Stimulated activated CD8-positive, alpha-beta memory T cell treated with anti-CD3 and anti-CD28 coated beads, Interleukin-7, amount 100 ng/mL, for 1 hour (primary cell): ENCODE measurements at places on chromosomes 2 and 18.

- DNase-seq = no peak
Observed at GRCh38 chr2:9095226-9095625, 91.7 kb upstream of the MBOAT2 start.

GRCh38 chr2:142885543-142885942 lies 8.1 kb downstream of the KYNU start:
- no peak for DNase-seq

DNA sequence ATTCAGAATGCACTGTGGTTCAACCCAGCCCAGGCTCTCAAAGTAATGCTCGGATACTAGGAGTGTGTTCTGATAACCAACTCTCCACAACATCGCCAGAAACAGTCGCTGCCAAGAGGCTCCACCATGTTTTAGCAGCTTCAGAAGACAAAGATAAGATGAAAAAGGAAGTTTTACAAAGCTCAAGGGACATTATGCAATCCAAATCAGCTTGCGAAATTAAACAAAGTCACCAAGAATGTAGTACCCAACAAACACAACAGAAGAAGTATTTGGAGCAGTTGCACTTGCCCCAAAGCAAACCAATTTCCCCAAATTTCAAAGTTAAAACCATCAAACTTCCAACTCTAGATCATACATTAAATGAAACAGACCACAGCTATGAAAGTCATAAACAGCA lies 360.9 kb downstream of the XIRP2 start:
- no peak for DNase-seq

GRCh38 chr2:165868211-165868610 lies 74.2 kb upstream of the GALNT3 start:
- no peak for DNase-seq

GRCh38 chr2:64939332-64939917 lies 49.8 kb upstream of the SLC1A4 start:
- no peak for DNase-seq

- DNase-seq = no peak
Observed at GRCh38 chr18:27894746-27895145, 282.2 kb downstream of the CDH2 start.

DNA sequence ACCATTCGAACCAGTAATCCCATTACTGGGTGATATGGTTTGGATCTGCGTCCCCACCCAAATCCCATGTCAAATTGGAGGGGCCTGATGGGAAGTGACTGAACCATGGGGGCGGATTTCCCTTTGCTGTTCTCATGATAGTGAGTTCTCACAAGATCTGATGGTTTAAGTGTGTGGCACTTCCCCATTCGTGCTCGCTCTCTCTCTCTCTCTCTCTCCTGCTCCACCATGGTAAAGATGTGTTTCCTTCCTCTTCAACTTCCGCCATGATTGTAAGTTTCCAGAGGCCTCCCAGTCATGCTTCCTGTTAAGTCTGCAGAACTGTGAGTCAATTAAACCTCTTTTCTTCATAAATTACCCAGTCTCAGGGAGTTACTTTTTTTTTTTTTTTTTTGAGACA lies 62.6 kb downstream of the NBAS start:
- no peak for DNase-seq

- DNase-seq = no peak
Observed at GRCh38 chr2:235098736-235099494, 147.1 kb downstream of the SH3BP4 start.

DNA sequence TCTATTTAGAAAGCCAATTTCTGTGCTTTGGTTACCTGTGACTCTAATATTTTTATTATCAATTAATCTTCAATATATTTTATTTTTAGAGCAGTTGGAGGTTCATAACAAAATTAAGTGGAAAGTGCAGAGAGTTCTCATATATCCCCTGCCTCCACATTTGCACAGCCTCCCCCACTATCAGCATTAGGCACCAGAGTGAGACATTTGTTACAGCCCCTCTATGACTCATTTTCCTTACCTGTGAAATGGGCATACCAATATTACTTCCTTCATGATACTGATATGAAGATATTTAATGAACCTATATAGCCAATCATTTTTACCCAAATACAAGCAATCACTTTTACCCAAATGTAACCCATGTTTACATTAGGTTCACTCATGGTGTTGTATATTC lies 34.0 kb upstream of the CYTIP start:
- no peak for DNase-seq

DNA sequence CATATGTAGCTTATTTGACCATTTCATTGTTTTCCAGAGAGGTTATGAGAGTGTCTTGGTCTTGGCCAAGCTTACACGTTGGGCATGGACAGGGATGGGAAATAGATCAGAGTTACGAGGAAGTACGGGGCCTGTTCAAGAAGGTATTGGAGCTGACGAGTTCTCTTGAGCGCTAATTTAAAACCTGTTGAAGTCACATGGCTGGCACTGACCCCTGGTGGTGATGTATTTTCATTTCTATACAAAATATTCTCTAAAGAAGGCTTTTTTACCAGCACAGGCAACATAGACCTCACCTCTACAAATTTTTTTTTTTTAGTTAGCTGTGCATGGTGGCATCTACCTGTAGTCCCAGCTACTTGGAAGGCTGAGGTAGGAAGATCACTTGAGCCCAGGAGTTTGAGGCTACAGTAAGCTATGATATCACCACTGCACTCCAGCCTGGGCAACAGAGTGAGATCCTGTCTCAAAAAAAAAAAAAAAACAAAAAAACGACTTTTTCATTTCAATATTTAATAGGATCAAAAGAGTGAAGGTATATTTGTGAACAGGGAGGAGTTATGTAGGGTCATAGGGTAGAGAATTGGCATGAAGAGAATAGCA lies 19.6 kb downstream of the UGP2 start:
- DNase-seq = peak; percentile 36
